ENCODE measurements at places on chromosomes 16 and 17.

- no peak for DNase-seq
Measured at GRCh38 chr16:58365623-58366022, 26.6 kb upstream of the GINS3 start.

GRCh38 chr17:66464921-66465320, 162.5 kb downstream of the PRKCA start:
- no peak for DNase-seq

DNA sequence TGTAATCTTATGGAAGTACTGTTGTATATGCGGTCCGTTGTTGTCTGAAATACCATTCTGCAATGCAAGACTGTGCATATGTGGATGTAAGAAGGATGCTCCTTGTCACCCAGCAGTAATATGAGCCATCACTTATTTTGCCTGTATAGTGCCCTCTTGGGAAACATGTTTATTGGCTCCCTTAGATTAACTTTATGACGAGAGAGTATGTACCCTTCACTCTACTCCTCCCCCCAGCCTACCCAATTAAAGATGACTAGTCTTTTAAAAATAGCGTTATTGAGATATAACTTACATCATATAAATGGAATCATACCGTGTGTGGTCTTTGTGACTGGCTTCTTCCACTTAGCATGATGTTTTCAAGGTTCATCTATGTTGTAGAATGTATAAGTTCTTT, 33.6 kb downstream of the FTO start:
- DNase-seq, result no peak

- DNase-seq, result no peak
Measured at GRCh38 chr16:65910291-65910690, 456.2 kb upstream of the CDH5 start.

GRCh38 chr16:67926181-67926750, 5.4 kb downstream of the CTRL start:
- DNase-seq, result no peak

DNA sequence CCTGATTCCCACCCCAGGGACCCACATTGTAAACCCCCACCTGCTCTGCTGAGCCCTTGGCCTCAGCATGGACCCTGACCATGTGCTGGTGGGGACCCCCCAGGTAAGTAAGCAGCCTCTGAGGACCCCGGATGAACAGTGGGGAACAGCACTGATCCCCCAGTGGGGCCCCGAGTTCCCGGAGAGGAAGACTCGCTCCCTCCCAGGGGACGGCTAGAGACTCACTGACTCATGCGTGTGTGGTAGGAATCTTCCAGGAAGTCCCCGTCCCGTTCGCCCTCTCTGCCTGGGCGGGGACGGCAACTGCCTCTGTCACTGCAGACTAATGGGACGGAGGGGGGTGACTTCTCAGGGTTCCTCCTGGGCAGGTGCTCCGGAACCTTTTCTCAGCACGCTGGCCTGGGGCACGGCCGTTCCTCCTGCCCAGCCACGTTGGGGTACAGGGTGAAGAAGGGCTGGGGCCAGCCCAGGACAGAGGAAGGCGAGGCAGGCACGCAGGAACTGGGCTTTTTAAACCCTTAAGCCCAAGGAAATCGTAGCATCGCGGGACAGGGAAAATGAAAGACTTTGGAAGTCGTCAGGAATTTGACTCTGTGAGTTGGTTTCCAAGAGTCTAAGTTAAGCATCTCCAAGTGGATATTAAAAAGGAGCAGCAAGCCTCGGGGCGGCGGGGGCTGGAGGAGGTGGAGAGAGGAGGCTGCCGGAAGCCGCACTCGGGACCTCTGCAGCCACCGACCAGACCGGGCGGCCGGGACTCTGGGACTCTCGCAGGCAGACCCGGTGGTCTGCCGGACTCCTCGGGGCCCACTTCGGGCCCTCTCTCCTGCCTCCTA, 178.7 kb downstream of the SEC14L1 start:
- no peak for DNase-seq

DNA sequence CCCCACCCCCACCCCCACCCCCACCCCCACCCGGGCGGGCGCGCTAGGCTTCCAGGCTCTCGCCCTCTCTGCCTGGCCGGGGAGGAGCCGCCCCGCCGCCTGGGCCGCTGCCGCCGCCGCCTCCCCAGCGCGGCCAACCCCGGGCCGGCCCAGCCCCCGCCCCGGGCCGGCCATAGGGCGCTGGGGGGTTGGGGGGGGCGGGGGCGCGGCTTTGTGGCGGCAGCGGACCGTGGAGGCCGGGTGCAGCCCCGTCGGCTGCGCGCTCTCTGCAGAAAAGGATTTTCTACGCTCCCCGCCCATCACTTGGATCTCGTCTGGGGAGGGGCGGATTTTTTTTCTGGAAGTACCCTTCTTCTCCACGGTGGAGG, 230.9 kb downstream of the MRTFB start:
- DNase-seq, result no peak

- no peak for DNase-seq
Measured at GRCh38 chr17:67439269-67439668, 62.2 kb downstream of the PITPNC1 start.

GRCh38 chr16:87585442-87586200, 16.7 kb upstream of the JPH3 start:
- DNase-seq, result no peak

DNA sequence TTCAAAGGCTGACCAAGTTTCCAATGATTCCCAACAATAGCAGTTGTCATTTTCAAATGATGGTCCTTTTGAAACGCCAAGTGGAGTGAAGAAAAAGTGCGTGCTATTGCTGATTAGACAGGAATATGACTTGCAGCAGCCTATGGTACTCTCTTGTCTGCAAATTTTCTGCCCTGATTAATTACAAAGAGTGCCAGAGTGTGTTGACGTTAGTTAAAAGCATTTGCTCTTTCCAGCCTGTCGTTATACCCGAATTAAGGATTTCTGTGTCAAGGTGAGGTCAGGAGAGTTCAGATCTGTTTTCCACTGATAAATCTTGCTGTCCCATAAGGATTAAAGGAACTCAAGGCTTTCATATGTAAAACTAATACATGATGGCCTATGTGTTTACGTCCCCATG, 75.0 kb upstream of the ADAMTS18 start:
- DNase-seq, result no peak

GRCh38 chr17:68559316-68559715, 41.9 kb downstream of the FAM20A start:
- no peak for DNase-seq

- no peak for DNase-seq
Measured at GRCh38 chr17:12627177-12627629, 38.5 kb upstream of the MYOCD start.

- DNase-seq, result no peak
Measured at GRCh38 chr17:75965468-75965867, 13.5 kb downstream of the ACOX1 start.

DNA sequence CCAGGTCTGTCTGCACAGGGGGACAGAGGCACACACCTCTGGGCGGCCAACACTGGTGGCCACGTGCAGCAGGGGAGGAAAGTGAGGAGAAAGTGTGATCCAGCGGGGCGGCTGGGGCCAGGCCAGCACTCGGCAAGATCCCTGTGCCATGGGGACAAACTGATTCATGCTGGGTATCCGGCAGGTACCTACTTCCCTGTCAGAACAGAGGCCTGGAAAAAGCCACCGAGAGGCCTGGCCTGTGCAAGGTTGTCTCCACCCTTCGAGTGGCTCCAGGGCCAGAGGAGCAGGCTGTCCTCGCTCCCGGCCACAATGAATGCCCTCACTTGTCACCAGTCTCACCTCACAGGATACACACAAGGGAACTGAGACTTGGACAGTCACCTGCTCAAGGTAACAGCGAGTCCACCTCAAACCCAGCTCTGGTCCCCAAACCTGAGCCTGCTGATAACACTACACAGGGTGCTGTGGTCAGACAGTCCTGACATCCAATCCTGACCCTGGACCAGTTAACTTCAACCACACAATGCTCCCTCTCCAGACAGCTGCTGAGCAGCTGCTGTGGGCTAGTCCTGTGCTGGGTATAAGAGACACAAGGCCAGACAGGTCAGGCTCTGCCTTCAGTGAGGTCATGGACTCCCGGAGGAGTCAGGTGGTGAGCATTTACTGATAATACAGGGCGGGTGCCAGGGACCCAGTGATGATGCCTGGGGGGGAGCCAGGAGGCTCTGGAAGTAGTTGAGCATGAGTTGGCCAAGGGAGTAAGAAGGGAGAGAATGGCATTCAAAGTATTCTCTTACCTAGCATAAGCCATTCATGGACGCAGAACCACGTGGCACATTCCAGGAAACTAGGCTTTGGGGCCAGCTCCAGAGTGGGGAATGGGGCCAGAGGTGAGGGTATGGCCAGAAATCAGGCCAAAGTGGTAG, 53.0 kb downstream of the VAC14 start:
- DNase-seq, result no peak

- no peak for DNase-seq
Measured at GRCh38 chr16:31414706-31415105, 13.5 kb downstream of the COX6A2 start.

Data from stimulated activated CD8-positive, alpha-beta memory T cell treated with anti-CD3 and anti-CD28 coated beads, Interleukin-4, amount 100 ng/mL, for 1 hour (primary cell).